Left lung (tissue), 14 donors: ENCODE measurements at places on chromosomes 13 and 19. TPM values are rescaled to one million over a fixed set of nuclear protein-coding genes. Genes with fewer than 3 reads are reported as not detected.

- no peaks in the 10 kb centered on the region for H3K36me3 ChIP-seq
- H3K27me3 ChIP-seq, result peaks cover 85% of the 10 kb centered on the region
Measured at GRCh38 chr19:1468274-1468820, 10.7 kb downstream of the C19orf25 start.

DNA sequence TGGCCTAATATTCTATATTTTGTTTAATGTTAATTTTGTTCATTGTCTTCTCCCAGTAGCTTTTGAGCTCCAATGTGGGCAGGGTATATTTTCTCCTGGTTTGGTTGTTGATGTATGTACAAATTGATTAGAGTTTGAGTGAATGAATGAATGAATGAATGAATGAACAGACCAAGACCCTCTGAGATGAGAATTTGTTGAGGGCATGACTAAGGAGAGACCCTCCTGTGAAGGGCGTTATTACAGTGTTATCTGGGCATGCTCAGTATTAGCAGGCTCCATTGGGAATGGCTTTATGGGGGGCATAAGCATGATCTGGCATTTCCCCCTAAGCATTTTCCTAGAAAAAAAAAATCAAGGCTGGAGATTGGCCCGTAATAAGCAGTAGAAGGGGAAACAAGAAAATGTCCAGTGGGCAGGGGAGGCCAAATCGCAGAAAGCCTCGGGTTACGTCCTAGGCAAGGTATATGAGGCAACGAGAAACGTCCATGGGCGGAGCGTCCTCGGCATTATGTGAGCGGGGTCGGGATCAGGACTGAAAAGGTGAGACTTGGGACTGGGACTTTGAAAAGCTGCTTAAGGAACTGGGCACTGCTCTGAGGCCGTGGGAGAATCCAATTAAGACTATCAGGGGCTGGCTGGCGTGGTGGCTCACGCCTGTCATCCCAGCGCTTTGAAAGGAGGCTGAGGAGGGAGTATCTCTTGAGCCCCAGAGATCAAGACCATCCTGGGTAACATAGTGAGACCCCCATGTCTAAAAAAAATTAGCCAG is 904 bp upstream of the ARHGAP33 start:
- H3K27ac ChIP-seq, result no peak overlapping the region
- peaks cover 17% of the 10 kb centered on the region for H3K4me1 ChIP-seq
- DNase-seq, result no peak
- H3K4me3 ChIP-seq, result peak overlapping the region; percentile 93
- no peaks in the 10 kb centered on the region for H3K36me3 ChIP-seq

Gene CD33
- 15.7 TPM for total RNA-seq

DNA sequence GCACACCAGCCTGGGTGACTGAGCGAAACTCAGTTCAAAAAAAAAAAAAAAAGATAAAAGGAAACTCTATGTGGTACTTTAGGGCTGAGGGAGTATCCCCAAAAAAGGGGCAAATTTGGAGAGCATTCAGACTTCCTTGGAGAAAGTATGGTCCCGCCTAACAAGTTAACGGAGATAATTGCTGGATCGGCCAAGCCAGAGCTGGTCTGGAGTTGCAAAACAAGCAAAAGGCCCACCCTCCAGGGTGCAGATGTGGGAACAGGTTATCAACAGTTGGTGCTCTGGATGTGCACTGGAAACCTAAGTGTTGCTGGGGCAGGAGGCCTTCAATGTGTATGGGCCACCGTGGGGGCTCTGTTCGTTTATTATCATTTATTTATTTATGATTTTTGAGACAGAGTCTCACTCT is 2.8 kb downstream of the IQCN start:
- no peaks in the 10 kb centered on the region for H3K36me3 ChIP-seq
- H3K27me3 ChIP-seq, result no peaks in the 10 kb centered on the region
- no peak overlapping the region for H3K27ac ChIP-seq
- H3K4me1 ChIP-seq, result peaks cover 20% of the 10 kb centered on the region
- DNase-seq, result no peak

Gene SIGLEC9
- total RNA-seq, result 8.0 TPM

Gene MBD3L2
- total RNA-seq, result not detected

- H3K36me3 ChIP-seq, result no peaks in the 10 kb centered on the region
- peak overlapping the region; percentile 72 for H3K27ac ChIP-seq
- peak overlapping the region; percentile 58 for H3K4me3 ChIP-seq
Measured at GRCh38 chr13:75636436-75637180, 478 bp downstream of the LMO7 start.

GRCh38 chr19:30566681-30567420 is 194.7 kb downstream of the ZNF536 start:
- DNase-seq, result no peak
- no peaks in the 10 kb centered on the region for H3K27me3 ChIP-seq
- no peak overlapping the region for H3K27ac ChIP-seq

GRCh38 chr19:15286688-15287365 is 45.5 kb downstream of the BRD4 start:
- H3K4me1 ChIP-seq, result peaks cover 100% of the 10 kb centered on the region
- H3K27me3 ChIP-seq, result no peaks in the 10 kb centered on the region
- H3K27ac ChIP-seq, result peak overlapping the region; percentile 18
- no peak for DNase-seq

DNA sequence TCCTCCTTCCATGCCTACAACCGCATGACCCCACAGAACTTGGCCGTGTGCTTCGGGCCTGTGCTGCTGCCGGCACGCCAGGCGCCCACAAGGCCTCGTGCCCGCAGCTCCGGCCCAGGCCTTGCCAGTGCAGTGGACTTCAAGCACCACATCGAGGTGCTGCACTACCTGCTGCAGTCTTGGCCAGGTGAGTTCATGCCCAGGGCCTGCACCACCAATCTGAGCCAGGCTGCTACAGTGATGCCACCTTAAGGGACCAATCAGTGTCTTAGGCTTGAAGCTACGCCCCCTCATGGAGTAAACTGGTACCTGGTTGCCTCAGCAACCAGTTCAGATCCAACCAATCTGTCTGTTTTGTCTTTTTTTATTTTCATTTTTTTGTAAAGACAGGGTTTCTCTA is 5.2 kb downstream of the SYDE1 start:
- no peak for DNase-seq
- H3K27ac ChIP-seq, result no peak overlapping the region
- peaks cover 19% of the 10 kb centered on the region for H3K27me3 ChIP-seq
- peaks cover 81% of the 10 kb centered on the region for H3K36me3 ChIP-seq

DNA sequence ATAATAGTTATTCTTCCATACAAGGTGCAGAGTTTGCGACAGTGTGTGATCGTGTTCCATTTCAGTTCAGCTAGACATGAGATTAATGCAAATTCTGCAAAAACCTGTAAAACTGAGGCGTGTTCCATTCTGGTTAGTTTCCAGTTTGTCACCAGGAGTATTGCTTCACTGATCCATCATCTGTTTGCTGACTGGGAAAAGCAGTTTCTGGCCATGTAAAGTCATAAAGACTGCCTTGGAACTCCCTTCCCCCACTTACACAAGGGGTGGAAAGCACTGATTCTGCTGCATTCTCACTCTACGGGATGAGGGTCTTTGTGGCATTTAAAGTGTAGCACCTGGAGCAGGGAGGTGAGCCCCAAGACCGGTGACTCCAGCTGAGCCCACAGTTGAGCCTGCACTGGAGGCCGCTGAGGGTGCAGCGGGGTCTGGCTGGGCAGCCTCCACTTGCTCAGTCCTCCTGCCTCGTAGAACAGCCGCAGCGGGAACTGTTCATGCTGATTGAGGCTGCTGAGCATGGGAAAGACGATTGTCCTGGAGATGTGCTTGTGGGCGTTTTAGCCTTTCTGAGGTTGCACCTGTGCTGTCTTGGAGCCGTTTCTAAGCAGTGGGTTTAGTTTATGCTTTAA is 2.0 kb downstream of the ZNF57 start:
- no peak overlapping the region for H3K27ac ChIP-seq
- H3K36me3 ChIP-seq, result no peaks in the 10 kb centered on the region
- H3K4me3 ChIP-seq, result no peak overlapping the region
- no peaks in the 10 kb centered on the region for H3K27me3 ChIP-seq
